ENCODE measurements at places on chromosomes 4 and X.

- DNase-seq: no peak
Measured at GRCh38 chrX:136028383-136028984, 43.2 kb downstream of the SLC9A6 start.

DNA sequence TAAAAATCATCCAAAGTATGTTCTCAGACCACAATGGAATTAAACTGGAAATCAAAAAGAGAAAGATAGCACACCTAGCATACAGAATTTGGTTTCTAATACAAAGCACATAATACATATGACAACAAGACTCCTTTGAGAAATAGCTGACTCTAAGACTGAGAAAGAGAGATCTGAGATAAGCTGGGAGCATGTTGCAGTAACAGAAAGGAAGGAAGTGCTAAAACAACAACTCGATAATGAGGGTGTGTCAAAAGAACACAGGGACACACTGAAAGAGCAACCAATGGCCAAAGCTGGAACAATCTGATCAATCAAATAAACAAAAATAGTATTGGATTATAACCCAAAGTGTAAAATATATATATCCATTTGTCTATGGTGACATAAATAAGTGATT is 586.6 kb downstream of the C4orf33 start:
- DNase-seq: no peak

GRCh38 chr4:139368998-139369397 is 66.7 kb upstream of the NDUFC1 start:
- peak; percentile 59 for DNase-seq

GRCh38 chr4:4759232-4759631 is 100.2 kb upstream of the MSX1 start:
- DNase-seq: no peak

- no peak for DNase-seq
Measured at GRCh38 chr4:3519468-3520264, 12.6 kb downstream of the LRPAP1 start.

DNA sequence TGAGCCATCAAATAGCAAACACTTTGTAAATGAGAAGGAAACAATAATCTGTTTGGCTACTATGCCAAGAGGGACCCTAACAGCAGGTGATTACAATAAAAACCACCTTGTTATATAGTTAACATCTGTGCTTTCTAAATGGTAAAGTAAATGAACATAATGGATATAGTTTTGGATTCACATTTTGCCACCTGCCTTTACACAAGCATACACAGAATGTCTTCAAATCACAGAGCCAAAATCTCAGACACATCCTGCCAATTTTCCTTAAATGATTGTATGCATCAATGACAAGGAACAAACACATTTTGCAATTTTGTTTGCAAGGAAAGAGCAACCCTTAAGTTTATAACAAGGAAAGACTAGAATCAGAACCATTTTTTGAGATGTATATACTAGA is 334.2 kb downstream of the FSTL5 start:
- peak; percentile 33 for DNase-seq

- DNase-seq: no peak
Measured at GRCh38 chr4:122712782-122713181, 19.7 kb upstream of the BBS12 start.

DNA sequence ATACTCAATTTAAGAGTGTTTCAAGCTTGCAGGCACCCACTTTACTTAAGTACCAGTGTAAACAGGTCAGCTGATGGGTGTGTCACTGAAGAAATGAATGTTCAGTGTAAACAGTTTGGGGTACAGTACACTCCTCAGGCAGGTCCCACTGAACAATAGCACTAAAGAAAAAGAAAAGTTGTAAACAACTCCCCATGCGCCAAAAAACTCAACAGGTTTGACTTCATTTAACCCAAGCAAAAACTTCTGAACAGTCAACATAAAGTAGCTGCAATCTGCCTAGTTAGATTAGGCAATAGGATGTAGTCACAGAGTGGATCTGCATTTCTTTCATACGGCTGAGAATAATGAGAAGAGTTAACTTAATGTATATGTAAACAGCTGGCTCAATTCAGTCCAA is 93.2 kb downstream of the FAM13A start:
- no peak for DNase-seq

All from SHP77 (cell line).